ENCODE measurements at places on chromosomes 13 and 19.

- DNase-seq, result peak; percentile 88
Observed at GRCh38 chr13:107867701-107868661, 347.4 kb downstream of the LIG4 start.

DNA sequence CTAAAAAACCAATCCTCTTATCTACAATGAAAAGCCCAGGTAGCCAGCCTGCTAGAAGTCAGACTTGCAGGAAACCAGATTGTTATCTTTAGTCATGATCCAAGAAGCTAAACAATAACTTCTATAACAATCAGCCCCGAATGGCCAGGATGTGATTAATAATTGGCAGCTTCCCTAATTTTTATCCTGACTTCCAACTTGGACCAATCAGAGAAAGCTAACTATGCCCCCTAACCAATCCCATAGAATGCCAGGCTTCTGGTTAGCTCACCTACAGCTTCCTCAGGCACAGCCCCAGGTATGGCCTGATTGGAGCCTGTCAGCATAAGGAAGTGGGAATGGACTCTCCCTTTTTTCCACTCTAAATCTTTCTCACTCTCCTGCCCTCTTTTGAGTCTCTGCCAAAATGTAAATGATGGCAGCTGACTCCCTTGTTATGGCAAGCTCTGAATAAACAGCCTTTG is 394.9 kb downstream of the DLEU7 start:
- DNase-seq, result peak; percentile 14

- DNase-seq, result no peak
Observed at GRCh38 chr19:17124025-17124424, 48.4 kb downstream of the MYO9B start.

GRCh38 chr19:50666346-50667176 is 17.3 kb downstream of the C19orf81 start:
- no peak for DNase-seq

DNA sequence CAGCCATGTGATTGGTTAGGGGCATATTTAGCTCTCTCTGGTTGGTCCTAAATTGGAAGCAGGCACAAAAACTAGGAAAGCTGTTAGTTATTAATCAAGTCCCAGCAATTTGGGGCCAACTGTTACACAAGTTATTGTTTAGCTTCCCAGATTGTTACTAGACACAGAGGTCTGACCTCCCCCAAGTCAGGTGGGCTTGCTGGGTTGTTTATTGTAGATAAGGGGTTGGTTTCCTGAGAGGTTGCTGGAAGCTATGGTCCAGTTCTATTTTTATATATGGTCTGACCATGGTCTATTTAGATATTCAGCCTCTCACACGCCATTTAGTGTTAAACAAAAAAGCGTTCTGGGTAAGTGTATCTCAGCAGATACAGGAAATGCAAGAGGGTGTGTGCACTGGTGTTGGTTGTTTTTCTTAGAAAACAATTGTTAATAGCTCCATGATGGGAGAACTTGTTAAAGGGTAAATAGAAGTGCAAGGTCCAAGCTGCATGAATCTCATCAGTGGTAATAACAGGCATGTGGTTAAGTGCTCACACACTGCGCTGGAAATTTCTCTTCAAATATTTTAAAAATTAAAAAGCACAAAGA is 150.0 kb downstream of the RAP2A start:
- DNase-seq, result no peak

DNA sequence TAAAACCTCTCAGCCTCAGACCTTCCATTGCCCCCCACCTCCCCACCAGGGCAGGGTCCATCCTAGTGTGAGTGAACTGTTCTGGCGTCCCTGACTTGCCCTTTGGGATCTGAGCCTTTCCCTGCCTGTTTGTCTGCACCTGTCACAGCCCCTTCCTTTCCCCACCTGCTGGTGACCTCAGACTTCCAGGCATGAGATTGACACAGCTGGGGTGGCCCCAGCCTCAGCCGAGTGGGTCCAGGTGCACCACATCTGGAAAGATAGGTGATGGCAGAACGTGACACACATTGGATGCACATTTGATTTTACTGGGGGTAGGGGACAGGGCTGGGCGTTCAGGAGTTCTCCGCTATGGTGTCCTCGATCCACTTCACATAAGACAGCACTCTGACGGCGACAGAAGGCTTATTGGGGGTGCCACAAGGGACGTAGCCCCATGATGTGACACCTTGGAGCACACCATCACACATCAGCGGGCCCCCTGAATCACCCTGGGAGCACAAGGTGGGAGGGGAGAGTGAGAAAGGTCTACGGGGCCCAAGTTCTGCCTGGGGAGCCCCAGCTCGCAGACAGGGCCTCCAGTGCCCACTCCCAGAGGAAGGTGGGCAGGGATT is 4.6 kb downstream of the KLK1 start:
- DNase-seq, result peak; percentile 42

DNA sequence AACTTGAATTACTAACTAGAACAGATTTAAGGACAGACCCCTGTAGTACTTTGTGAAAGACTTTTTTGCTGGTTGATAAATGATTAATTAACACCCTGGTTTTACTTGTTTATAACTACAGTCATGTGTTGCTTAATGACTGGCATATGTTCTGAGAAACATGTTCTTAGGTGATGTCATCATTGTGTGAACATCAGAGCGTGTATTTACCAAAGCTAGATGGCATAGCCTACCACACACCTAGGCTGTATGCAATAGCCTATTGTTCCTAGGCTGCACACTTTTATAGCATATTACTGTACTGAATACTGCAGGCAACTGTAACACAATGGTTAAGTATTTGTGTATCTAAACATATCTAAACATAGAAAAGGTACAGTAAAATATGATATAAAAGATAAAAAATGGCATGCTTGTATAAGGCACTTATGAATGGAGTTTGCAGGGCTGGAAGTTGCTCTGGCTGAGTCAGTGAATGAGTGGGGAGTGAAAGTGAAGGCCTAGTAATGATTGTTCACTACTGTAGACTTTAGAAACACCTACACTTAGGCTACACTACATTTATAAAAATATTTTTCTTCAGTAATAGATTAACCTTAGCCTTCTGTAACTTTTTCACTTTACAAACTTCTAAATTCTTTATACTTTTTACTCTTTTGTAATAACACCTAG is 260.3 kb downstream of the KCNRG start:
- peak; percentile 34 for DNase-seq

DNA sequence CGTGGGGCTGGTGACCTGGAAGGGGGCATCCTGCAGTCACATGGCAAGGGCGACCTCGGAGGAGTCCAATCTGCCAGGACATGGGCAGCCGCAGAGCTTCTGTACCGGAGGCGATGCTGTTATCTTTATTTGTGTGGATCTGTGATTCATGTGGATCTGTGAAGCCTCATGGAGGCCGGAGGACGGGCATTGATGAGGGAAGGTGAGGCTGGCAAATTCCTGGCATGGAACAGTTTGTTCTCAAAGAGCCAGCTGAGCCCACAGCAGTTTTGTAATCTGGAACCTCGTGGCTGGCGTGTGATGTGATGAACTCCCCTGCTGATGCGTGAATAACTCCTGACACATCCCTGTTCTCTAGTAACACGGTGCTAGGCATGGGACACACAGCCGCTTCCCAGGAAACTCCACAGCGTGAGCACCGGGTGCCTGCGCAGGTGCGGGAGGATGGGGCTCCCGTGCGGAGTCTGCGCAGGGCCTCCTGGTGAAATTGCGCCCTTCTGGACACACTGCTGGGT is 40.4 kb downstream of the ATP11A start:
- DNase-seq, result no peak

GRCh38 chr13:46745706-46746105 is 51.3 kb downstream of the ESD start:
- DNase-seq, result no peak

DNA sequence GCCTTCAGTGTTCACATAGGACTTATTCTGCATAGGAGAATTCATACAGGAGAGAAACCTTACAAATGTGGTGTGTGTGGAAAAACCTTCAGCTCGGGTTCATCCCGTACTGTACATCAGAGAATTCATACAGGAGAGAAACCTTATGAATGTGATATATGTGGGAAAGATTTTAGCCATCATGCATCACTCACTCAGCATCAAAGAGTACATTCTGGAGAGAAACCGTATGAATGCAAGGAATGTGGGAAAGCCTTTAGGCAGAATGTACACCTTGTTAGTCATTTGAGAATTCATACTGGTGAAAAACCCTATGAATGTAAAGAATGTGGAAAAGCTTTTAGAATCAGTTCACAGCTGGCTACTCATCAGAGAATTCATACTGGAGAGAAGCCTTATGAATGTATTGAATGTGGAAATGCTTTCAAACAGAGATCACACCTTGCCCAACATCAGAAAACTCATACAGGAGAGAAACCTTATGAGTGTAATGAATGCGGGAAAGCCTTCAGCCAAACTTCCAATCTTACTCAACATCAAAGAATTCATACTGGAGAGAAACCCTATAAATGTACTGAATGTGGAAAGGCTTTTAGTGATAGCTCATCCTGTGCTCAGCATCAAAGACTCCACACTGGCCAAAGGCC is 13.4 kb upstream of the ZFP28 start:
- DNase-seq, result no peak

GRCh38 chr13:50934735-50935435 is 25.3 kb downstream of the RNASEH2B start:
- DNase-seq, result no peak

GRCh38 chr13:113164492-113164891 is 6.0 kb downstream of the PROZ start:
- no peak for DNase-seq

DNA sequence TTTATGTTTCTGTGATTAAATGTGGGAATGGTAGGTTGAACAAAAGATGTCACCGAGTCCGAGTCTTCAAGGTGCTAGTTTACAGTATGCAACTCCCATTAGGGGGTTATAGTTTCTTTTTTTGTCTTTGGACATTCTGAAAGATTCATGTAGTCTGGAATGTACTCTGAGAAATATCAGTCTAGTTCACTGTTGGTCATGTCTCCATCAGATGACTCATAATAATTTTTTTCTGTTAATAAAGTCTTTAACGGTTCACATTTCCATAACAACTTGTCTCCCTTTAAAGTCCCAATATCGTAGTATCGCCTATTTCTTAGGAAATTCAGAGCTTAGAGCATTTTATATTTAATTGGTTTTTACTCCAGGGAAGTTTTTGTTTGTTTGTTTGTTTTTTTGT is 13.5 kb upstream of the ESD start:
- no peak for DNase-seq

GRCh38 chr19:41887711-41888382 is 4.9 kb downstream of the ARHGEF1 start:
- DNase-seq, result no peak

DNA sequence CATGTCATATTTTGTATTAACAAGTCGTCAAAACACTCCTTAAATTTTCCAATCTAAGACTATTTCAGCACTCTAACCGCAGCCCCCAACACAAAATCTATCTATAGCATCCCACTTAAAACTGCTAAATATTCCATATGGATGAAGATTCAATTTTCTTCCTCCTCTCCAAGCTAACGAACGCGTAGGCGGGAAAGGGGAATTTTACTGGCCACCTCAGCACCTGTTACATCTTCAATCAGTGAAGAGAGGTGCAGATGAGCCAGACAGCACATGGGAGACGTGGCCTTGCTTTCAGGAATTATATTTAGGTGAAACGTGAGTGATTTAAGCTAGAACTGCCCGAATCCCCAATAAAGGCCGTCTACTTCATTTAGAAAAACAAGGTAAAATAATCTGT is 1.1 kb downstream of the RBM26 start:
- no peak for DNase-seq

DNA sequence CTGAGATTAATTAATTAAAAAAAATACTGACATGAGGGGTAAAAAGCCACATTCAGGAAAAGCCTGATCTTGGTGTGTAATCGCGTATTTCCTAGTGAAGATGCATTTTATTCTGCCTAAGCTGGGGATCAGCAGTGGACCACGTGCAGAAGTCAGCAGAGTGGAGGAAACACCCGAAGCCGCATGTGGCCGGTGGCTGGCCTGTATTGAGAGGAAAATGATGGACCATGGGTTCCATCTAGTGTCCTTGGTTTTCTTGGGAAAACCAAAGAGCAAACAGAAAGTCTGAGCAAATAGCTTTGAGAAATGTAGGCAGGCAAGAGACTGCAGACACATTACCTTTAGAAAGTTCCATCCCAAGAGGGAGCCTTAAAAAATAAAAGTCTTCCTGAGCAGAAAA is 23.7 kb upstream of the SHISA2 start:
- no peak for DNase-seq

GRCh38 chr19:18149596-18149975 is 3.4 kb upstream of the PIK3R2 start:
- DNase-seq, result no peak

DNA sequence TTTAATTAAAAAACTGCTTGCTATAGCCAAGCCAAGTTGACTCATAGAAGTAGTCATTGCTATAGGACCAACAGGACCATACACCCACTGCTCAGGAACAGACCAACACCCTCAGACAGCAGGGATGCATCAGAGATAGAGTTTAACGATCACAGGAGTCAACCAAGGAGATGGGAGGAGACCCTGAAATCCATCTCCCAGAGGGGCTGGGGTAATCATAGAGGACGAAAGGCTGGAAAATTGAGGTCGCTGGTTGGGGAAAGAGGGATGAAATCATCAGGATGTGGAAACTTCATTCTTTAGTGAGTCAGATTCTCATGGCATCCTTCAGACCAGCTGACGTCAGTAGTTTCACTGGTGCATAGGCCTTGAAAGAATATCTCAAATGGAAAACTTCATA is 160.4 kb upstream of the GPC6 start:
- no peak for DNase-seq
